Ovary (tissue), 10 donors: ENCODE measurements at places on chromosomes 6 and 20. TPM values are rescaled to one million over a fixed set of nuclear protein-coding genes. Genes with fewer than 3 reads are reported as not detected.

GRCh38 chr6:14921170-14921569 is 324.7 kb upstream of the JARID2 start:
- DNase-seq: peak; percentile 43

- DNase-seq: no peak
Observed at GRCh38 chr6:17839513-17840223, 132.9 kb upstream of the NUP153 start.

- no peak for DNase-seq
Observed at GRCh38 chr6:108940741-108941140, 92.5 kb downstream of the ARMC2 start.

GRCh38 chr6:35432291-35432690 is 19.8 kb upstream of the FANCE start:
- DNase-seq: no peak

DNA sequence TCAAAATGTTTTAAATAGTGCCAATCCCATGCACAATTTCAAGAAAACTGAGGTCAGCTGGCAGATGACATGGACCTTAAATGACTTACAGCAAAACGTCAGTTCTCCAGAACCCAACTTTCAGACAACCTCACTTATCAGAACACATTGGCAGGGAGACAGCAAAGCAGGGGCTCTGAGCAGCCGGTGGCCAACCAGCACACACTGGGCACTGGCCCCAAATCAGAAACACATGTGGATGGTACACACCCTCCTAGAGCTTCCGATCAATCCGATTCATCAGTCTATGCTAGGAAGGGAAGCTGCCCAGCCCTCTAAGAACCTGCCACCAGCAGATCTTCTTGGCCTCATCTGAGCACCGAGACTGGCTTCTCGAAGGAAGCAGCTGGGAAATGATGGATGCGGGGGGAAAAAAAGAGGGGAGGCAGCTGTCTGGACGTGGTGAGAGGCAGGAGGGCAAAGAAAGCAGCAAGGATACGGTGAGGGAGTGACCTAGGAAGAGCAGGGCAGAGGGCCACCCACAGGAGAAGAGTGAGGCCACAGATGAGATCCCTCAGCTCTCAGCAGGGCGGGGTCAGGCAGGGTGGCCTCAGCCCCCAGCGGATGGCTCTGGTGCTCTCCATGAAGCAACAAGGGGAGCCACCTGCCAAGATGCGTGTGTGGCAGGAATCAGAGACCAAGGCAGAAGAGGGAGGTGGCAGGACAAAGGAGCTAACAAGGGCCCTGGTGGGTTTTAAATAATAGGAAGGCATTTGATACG is 32.9 kb downstream of the TAF4 start:
- no peak for DNase-seq

DNA sequence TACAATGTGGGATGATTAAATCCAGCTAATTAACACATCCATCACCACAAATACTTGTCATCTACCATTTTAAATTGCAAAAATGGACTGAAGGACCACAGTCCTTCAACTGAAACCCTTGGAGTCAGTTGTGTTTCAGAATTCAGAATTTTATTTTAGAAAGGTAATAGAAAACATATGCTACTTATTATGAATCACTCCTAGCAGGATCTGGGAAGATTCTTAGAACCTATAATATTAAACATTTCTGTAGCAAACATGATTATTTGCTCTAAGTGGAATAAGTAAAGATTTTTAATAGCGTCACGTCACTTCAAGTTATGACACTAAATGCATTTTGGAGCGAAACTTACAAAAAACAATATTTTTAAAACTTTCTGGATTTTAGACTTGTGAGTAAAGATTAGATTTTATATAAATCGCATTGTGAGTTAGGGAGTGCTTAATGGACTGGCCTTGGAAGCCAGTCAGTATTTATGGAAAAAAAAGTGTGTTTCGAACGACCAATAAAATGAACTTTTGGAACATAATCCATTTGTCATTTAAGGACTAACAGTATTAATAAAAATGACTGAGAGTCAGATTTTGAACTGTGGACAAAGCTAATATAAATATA is 71.8 kb upstream of the PHACTR2 start:
- DNase-seq: no peak

DNA sequence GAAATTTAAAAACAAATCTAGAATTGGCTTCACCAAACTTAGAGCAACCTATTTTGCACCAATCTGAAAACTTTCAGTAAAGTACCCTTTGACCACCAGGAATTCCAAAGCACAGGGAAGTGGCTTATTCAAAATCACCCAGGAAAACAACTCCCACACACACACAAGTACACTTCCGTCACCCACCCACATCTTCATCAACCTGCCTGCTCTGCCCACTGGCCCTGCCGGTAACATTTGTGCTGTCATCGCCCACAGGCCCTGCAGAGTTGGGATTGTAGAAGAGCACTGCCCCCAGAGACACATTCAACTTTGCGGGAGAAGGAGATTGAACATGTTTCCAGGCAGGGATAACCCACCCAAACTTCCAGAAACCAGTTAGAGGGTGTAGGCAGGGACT is 19.3 kb upstream of the SCML4 start:
- no peak for DNase-seq

DNA sequence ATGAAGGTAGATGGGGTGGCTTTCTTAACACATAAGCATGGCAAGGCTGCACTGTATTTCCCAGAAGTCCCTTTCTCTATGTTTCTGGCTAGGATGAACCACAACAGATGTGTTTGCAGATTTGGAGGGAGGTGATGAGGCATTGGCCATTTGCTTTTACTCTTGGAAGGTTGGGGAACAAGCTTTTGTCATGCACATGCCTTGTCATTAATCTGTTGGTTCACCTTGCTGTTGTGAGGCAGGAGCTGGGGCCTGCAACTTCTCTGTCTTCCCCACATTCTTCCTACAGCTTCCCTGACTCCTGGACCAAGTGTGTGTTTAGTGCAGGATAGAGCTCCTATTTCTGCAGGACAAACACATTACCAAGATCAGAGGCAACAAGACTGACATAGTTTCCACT is 326.2 kb upstream of the SPTLC3 start:
- DNase-seq: no peak

DNA sequence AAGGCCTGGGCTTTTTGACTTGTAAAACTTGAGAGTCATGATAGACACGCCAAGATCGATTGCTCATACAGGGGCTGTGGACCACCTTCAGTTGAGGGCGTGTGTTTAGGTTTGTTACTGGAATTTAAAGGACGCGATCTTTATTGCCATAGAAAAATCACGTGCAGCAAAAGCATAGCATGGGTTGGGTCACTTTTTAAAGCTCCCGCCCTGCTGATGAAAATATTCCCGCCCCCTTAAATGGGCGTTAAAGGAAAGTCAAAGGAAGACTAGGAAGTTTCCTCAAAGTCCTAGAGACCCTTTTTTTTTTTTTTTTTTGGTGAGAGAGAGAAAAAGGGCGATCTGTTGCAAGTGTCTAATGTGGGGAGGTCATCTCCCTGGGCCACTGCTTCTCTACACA is 23.1 kb downstream of the TFAP2A start:
- DNase-seq: no peak

GRCh38 chr6:76774781-76775384 is 688.4 kb downstream of the HTR1B start:
- DNase-seq: peak; percentile 64

DNA sequence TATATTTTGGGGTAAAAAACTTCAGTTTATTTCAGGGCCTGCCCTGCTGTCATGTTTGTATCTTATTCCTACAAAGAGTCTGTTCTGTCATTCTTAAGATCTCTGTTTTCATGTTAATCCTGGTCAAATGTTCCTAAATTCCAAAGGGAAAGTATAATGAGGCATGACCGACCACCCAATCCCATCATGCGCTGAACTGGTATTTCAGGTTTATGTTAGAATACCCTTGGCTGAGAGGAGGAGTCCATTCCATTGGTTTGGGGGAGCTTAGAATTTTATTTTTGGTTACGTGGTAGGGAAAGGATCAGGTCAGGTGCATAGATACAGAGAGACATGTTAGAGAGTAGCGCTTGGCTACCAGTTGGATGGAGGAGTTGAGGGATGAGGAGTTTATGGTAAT is 25.7 kb downstream of the CFAP61 start:
- no peak for DNase-seq

DNA sequence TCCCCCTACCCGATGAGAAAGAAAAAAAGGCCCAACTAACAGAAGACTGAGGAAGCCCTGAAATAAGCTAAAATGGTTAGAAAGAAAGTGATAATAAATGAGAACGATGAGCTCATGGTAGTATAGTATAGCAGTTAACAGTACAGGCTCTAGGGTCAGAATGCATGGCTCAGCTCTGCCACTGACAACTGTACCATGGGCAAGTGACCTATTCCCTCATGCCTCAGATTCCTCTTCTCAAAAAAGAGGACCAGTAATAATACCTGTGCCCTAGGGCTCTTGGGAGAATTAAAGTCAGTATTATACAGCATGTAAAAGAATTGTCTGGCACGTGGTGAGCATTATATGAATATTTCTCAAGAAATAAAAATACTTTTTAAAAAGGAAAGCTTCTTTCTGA is 19.8 kb downstream of the TRERF1 start:
- DNase-seq: no peak

DNA sequence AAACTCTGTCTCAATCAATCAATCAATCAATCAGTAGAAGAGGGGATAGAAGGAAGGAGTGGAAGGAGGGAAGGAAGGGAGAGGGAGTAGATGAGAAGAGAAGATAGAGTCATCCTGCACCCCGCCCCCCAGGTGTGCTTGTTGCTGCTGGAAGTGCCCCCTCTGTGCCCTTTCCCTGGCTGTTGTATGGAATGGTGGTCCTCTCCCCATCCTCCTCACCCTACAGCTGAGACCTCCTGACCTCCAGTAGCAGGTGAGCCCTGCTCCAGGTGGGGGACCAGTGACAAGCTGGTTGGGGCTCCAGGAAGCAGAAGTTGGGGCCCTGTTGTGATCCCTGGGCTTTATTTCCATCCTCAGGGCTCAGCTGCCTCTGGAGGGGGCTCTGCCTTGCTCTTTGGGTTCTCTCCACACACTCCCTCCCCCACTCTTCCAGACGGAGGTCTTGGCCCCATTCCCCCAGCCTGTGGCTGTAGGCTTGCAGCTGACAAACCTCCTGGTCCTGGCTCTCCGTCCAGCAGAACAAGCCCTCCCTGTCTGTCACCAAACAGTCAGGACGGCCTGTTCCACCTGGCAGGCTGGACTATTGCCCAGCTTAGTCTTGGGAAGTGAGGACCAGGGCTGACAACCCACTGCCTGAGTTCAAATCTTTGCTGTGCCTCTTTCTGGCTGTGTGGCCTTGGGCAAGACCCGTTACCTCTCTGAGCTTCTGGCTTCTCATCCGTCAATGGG is 26.0 kb upstream of the SCRT2 start:
- DNase-seq: no peak

GRCh38 chr20:14928083-14928482 is 590.7 kb upstream of the FLRT3 start:
- DNase-seq: no peak

DNA sequence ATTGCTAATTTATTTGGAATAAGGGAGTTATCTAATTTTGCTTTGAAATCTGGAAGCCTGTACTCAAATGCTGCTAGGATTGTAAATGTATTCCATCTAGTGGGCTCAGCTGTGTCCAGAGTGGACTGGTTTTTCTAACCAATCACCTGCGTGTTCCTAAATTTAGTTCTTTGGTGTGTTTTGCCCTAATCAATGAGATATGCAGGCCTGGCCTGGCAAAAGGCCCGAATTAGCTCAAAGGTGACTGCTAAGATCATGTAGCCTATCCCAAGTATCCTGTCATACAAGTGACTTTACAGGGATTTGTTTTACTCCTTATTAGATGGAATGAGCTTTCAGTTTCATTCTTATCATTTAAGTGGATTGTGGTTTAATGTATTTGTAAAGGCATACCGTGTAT is 51.3 kb upstream of the ARMC2 start:
- DNase-seq: no peak

Gene GATA5
- total RNA-seq: not detected

Gene AIF1
- total RNA-seq: 12.9 TPM

Gene KIF13A
- total RNA-seq: 44.4 TPM
